ENCODE measurements at places on chromosomes 6 and 20.

- no peaks in the 10 kb centered on the region for H3K36me3 ChIP-seq
- H3K4me3 ChIP-seq, result peak within 1 kb of the TSS; percentile 9
- H3K27ac ChIP-seq, result no peak within 1 kb of the TSS
Measured at GRCh38 chr6:3456898-3457709, at the start of gene SLC22A23. Gene SLC22A23, minus strand, starts transcription at chr6:3457050. Its CDS starts 491 bp downstream, at chr6:3456559.

GRCh38 chr6:49087369-49087768, 375.7 kb downstream of the MMUT start:
- DNase-seq, result no peak
- no peaks in the 10 kb centered on the region for H3K4me1 ChIP-seq
- no peaks in the 10 kb centered on the region for H3K27me3 ChIP-seq

DNA sequence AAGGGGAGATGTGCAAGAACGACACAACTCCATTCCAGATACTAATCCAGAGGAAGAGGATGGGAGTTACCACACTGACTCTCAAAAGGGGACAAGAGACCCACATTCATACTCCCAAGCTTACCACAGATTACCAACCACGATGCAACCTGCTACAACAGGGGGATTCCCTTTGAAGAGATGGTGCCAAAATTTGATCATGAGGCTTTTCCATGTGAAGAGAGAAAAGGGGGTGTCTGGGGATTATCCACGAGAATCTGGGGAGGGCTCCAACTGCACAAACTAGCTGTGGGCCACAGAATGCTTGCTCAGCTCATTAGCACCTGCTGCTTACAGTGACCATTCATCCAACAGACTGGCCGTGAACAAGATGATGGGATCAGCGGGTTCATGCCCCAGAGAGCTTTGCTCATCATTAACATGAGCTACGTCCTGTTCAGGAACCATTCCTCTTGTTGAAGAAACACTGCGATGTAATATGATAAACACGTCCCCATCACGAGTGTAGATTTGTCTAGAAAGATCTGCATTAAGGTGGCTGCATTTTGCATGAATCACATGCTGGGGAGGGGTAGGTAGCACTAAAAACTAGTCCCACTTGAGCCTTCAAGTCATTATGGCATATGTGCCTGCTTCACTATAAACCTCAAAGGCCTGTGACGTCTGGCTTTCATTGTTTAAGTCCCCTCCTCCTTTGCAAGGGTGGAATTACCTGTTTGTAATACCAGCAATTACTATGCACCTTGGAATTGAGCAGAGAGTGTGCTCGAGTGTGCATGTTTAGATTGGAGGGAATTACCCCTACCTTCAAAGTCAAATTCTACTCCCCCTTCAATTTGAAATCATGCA, 4.0 kb downstream of the PLAGL2 start:
- no peak overlapping the region for H3K27ac ChIP-seq
- no peak overlapping the region for H3K4me3 ChIP-seq
- peaks cover 7% of the 10 kb centered on the region for H3K4me1 ChIP-seq
- peaks cover 7% of the 10 kb centered on the region for H3K36me3 ChIP-seq

- peaks cover 5% of the 10 kb centered on the region for H3K4me1 ChIP-seq
- H3K27me3 ChIP-seq, result no peaks in the 10 kb centered on the region
- DNase-seq, result peak; percentile 29
- no peak overlapping the region for H3K27ac ChIP-seq
- H3K36me3 ChIP-seq, result no peaks in the 10 kb centered on the region
Measured at GRCh38 chr20:50691573-50692551, 520 bp upstream of the RIPOR3 start.

GRCh38 chr20:19750101-19750606, 7.9 kb upstream of the RIN2 start:
- H3K36me3 ChIP-seq, result no peaks in the 10 kb centered on the region
- H3K4me3 ChIP-seq, result no peak overlapping the region
- DNase-seq, result no peak
- no peak overlapping the region for H3K27ac ChIP-seq

- no peak overlapping the region for H3K4me3 ChIP-seq
- H3K27me3 ChIP-seq, result no peaks in the 10 kb centered on the region
- peaks cover 3% of the 10 kb centered on the region for H3K4me1 ChIP-seq
- no peak overlapping the region for H3K27ac ChIP-seq
- H3K36me3 ChIP-seq, result no peaks in the 10 kb centered on the region
Measured at GRCh38 chr20:44990425-44990824, 24.1 kb downstream of the STK4 start.

DNA sequence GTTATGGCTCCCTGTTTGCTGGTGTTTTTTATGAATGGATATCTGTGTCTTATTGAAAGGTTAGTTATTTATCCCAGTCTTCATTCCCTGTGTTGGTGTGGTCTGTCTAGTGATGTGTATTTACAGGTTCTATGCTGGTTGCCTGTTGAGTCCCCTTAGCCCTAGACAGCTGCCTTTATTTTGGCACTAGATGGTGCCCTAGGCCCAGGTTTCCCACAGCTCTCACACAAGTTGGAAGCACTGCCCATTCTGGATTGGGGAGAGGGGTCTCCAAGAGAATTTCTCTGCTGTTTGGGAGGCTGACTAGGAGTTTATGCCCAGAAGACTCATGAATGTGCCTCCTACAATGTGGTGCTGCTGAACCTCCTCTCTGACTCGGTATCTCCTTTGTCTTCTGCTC, 12.4 kb downstream of the GRM1 start:
- no peak overlapping the region for H3K4me3 ChIP-seq
- H3K4me1 ChIP-seq, result no peaks in the 10 kb centered on the region
- H3K36me3 ChIP-seq, result no peaks in the 10 kb centered on the region
- no peaks in the 10 kb centered on the region for H3K27me3 ChIP-seq
- peak; percentile 82 for DNase-seq

DNA sequence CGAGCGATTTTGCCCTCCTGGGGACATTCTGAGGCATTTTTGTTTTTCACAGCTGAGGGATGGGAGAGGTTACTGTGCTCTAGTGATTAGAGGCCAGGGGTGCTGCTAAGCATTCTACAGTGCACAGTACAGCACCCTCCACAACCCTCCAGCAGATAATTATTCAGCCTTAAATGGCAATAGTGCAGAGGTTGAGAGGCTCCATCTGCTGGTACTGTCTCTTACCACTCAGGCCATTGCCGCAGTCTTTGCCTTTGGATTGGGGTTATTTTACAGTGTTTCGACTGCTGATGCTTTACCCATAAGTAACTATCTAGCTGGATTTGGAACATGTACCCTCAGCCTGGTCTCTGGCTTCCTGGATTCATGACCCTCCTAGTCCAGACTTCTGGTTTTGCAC, 705.3 kb downstream of the KIF16B start:
- no peaks in the 10 kb centered on the region for H3K36me3 ChIP-seq
- no peaks in the 10 kb centered on the region for H3K27me3 ChIP-seq
- peak; percentile 39 for DNase-seq
- no peaks in the 10 kb centered on the region for H3K4me1 ChIP-seq
- no peak overlapping the region for H3K27ac ChIP-seq

DNA sequence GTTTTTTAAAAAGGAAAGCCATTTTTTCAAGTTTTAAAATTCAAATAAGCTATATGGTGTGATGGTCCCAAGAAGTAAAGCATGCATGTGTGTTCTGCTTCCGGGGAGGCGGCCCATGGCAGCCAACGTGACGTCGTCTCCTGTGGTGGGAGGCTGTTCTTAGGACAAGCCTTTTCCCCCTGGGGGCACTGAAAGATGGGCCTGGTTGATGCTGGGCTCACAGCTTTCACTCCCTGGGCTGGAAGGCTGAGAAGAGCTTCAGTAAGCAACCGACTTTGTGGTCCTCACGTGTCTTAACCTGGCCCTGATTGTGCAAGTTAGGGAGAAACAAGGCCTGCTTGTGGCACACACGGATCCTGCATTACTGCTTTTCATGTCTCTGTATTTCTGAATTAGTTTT, 84.1 kb downstream of the SMOC2 start:
- no peaks in the 10 kb centered on the region for H3K27me3 ChIP-seq
- no peak for DNase-seq
- no peak overlapping the region for H3K4me3 ChIP-seq
- no peak overlapping the region for H3K27ac ChIP-seq

DNA sequence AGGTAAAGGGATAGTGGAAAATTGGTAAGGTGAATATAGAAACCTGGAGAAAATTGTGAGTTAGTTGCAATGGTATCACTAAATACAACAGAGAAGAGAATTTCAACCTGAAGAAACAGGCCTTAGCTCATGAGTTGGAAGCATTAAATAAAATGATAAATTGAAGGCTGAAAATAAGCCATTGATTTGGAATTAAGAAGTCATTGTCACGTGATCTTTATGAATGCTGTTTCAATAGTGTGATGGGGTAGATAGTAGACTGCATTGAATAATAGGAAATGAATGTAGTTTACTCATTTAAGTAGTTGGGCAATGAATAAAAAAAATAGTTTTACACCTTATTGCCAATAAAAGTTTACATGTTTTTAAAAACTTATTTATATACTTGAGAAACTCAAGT, 88.5 kb upstream of the ADGRB3 start:
- no peaks in the 10 kb centered on the region for H3K4me1 ChIP-seq
- no peaks in the 10 kb centered on the region for H3K27me3 ChIP-seq
- H3K4me3 ChIP-seq, result no peak overlapping the region

DNA sequence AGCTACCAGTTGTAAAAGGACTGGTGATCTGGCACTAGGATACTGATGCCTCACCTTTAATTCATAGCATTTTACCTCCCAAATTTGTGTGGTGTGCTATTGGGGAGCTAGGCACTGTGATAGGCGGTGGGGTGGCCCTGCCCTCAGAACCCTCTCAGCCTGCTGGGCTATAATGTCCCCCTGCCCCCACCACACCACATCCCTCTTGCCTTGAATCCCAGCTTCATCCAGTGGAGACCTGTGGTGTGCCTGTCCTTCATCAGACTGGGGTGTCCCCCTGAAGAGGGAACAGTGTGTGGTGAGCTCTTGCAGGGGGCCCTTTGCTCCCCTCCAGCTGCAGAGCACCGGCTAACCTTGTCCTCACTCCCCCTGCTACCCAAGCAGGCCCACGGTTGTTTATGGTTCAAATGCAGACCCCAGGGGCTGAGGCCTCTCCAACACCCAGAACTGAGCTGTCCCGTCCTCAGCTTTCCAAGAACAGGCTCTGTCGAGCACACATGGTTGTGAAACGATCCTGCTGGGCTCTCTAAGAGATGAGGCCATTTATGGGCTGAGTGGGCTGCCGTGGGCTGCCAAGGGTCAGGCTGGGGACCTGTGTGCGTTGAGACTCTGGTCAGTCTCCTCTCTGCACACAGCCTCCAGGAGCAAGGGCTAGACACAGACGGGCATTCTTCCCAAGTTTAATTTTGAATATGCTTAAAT, 26.9 kb upstream of the VEGFA start:
- DNase-seq, result no peak
- H3K27me3 ChIP-seq, result no peaks in the 10 kb centered on the region
- H3K27ac ChIP-seq, result no peak overlapping the region
- no peaks in the 10 kb centered on the region for H3K36me3 ChIP-seq
- H3K4me1 ChIP-seq, result peaks cover 5% of the 10 kb centered on the region
- H3K4me3 ChIP-seq, result no peak overlapping the region

GRCh38 chr6:136740050-136740974, 52.0 kb downstream of the MAP3K5 start:
- no peak overlapping the region for H3K27ac ChIP-seq
- no peak overlapping the region for H3K4me3 ChIP-seq
- no peak for DNase-seq
- H3K27me3 ChIP-seq, result no peaks in the 10 kb centered on the region

- no peaks in the 10 kb centered on the region for H3K4me1 ChIP-seq
- H3K27ac ChIP-seq, result no peak overlapping the region
- no peak overlapping the region for H3K4me3 ChIP-seq
- H3K36me3 ChIP-seq, result no peaks in the 10 kb centered on the region
- H3K27me3 ChIP-seq, result no peaks in the 10 kb centered on the region
Measured at GRCh38 chr20:47701612-47702011, 83.7 kb downstream of the SULF2 start.

DNA sequence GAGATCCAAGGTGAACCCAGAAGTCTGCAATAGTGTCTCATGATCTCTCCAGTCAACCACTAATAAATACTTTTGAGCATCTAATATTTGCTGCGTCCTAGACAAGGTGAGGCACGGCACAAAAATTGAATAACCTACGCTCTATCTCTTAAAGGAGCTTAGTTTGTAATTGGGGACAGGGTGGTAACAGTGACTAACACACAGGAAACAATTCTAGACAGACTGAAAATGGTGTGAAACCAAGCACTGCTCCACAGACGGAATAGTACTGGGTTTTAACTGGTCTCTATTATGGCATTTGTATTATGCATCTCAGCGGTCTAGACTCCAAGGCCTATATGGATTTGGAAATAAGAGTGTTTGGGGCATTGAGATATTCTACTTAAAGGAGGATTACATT, 120.1 kb downstream of the CLIC5 start:
- H3K36me3 ChIP-seq, result no peaks in the 10 kb centered on the region
- no peak overlapping the region for H3K27ac ChIP-seq
- H3K4me1 ChIP-seq, result peaks cover 9% of the 10 kb centered on the region
- DNase-seq, result no peak
- no peaks in the 10 kb centered on the region for H3K27me3 ChIP-seq

- DNase-seq, result no peak
- peaks cover 4% of the 10 kb centered on the region for H3K4me1 ChIP-seq
- no peak overlapping the region for H3K27ac ChIP-seq
- no peak overlapping the region for H3K4me3 ChIP-seq
Measured at GRCh38 chr20:51331481-51331880, 211.0 kb downstream of the NFATC2 start.

DNA sequence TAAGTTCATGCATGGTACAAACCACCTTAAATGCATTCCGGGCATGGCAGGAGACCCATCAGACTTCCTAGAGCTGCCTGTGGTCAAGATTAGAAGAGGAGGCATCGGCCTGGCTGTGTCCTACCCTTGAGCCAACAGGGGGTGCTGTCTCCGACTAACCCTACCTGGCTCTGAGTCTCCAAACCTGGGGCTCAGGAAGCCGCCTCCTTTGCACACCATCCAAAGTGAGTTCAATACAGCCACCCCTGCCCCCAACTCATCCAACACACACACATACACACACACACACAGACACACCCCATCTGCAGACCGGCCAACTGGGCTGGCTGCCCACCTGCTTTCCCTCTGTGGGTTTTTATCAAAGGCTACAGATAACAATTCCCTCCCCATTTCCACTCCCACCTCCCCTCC, 77.0 kb downstream of the JPH2 start:
- DNase-seq, result peak; percentile 72
- H3K36me3 ChIP-seq, result no peaks in the 10 kb centered on the region
- no peaks in the 10 kb centered on the region for H3K27me3 ChIP-seq
- no peak overlapping the region for H3K27ac ChIP-seq
- H3K4me3 ChIP-seq, result no peak overlapping the region
- H3K4me1 ChIP-seq, result no peaks in the 10 kb centered on the region

DNA sequence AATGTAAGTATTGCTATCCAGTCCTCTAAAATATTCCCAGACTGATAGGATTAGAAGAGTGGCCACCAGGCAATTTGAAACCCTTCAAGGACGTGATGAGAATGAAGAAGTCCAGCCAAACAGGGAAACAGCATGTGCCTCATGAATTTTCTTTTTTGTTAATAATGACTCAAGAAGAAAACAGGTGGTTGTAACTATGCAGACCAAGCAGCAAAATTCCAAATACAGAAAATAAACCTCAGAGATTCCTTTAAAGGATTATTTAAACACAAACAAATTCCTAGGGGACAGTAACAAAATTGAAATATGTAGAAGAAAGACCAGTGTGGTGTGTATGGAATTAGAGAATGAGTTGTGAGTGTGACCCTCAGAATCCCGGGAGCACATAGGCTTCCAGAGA, 239.2 kb downstream of the KCNQ5 start:
- no peaks in the 10 kb centered on the region for H3K4me1 ChIP-seq
- no peaks in the 10 kb centered on the region for H3K27me3 ChIP-seq
- no peaks in the 10 kb centered on the region for H3K36me3 ChIP-seq
- no peak overlapping the region for H3K27ac ChIP-seq
- no peak for DNase-seq

GRCh38 chr20:35663516-35664465, 909 bp downstream of the CPNE1 start:
- H3K27me3 ChIP-seq, result no peaks in the 10 kb centered on the region
- peak; percentile 89 for DNase-seq
- H3K36me3 ChIP-seq, result no peaks in the 10 kb centered on the region
- H3K4me3 ChIP-seq, result peak overlapping the region; percentile 54
- no peaks in the 10 kb centered on the region for H3K4me1 ChIP-seq
- H3K27ac ChIP-seq, result peak overlapping the region; percentile 70

Data from mesendoderm (in vitro differentiated cells).